Choroid plexus epithelial cell (primary cell): ENCODE measurements at places on chromosomes 11 and 22.
A peak's percentile ranks its signal among the peaks of the same experiment; 100 is the strongest.

- DNase-seq, result peak; percentile 89
Observed at GRCh38 chr22:41285441-41285819, 557 bp downstream of the RANGAP1 start.

GRCh38 chr11:122048401-122048800, 67.6 kb downstream of the BLID start:
- no peak for DNase-seq

DNA sequence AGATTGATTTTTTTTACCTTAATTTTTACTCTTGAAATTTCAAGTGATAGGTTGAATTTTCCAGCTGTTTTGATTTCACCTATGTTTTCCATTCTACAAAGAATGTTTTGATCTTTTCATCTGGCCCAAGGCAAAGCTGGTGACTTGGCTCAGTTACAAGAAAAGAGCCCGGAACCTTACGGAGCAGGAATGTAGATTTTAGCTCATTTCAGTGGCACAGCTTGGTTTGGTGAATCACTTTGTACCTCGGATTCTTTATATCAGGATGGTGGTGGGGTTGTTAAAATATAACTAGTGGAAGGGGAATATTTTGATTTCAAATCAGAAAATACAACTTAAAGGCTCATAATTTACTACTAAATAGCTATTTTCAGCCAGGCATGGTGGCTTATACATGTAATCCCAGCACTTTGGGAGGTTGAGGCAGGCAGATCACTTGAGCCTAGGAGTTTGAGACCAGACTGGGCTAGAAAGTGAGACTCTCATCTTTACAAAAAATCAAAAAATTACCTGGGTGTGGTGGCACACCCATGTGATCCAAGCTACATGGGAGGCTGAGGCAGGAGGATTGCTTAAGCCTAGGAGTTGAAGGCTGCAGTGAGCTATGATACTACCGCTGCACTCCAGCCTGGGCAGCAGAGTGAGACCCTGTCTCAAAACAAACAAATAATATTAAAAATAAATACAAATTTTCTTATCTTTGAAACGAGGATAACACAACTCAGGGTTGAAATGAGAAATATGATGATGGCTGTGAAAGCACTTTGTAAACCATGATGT, 9.4 kb upstream of the GRIK4 start:
- DNase-seq, result no peak

DNA sequence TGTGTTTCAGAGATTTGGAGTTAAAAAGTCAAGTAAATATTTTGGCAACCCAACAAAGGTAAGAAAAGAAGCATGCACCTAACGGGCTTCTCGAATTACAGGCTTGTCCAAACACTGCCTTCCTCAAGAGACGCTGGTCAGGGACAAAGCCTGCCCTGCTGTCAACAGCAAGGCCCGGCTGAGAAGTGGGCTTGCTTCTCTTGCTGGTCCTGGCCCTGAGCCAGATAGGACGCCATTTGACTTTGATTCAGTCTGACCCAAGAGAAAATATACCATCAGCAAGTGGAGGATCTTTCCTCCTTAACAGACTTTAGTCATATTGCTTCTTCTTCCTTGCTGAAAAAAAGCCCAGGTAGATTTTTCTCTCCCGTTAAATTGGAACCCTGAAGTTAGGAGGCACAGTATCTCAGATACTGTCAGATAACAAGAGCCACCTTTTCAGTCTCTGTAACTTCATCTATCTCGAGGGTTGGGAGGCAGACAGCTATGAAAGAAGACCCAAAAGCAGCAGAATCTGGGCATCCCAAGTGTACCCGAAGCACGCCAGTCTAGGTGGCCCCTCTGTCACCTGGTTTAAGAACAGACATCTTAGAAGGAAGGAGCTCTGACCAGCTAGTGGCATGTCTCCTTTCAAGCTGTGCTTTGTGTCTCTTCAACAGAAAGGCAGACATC, 57.5 kb downstream of the C22orf31 start:
- DNase-seq, result no peak

DNA sequence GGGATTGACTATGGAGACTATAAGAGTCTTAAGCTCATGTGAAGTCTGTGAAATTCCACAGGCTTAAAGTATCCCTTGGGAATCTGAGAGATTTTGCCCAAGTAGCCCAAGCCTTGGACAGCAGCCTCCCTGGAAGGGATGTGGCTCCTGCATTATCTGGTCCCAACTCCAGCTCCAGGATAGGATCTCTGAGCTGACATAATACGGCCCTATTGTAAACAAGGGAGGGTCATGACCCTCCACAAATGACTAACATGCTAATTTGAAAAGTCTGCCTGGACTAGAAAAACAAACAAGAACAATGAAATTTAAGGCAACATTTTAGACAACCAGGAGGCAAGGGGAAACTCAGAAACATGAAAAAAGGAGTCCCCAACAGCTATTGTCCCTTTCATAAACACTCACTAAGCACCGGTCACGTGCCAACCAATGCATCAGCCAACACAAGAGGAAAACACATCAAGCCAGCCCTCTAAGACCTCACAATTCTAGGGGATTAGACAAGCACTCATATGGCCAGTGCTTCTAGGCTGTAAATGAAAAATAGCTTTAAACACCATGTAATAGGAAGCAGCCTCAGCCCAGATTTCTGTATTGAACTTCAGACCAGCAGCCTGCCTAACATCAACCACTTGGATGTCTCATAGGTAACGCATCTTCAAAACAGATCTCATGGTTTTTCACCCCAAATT, 101.2 kb upstream of the TIMP3 start:
- DNase-seq, result no peak

GRCh38 chr11:131899950-131900580, 529.6 kb downstream of the NTM start:
- no peak for DNase-seq

GRCh38 chr11:20042045-20042639, 118.1 kb downstream of the DBX1 start:
- DNase-seq, result peak; percentile 39

GRCh38 chr11:8685306-8685705, 2.7 kb downstream of the RPL27A start:
- DNase-seq, result no peak
